Mammary epithelial cell (primary cell): ENCODE measurements at places on chromosomes 7 and 10. TPM values are rescaled to one million over a fixed set of nuclear protein-coding genes. Genes with fewer than 3 reads are reported as not detected.

GRCh38 chr10:3750006-3750816 is 34.8 kb downstream of the KLF6 start:
- DNase-seq = no peak

Gene PWWP2B
- 4.3 TPM for polyA plus RNA-seq

Gene NPFFR1
- 0.01 TPM for polyA plus RNA-seq

DNA sequence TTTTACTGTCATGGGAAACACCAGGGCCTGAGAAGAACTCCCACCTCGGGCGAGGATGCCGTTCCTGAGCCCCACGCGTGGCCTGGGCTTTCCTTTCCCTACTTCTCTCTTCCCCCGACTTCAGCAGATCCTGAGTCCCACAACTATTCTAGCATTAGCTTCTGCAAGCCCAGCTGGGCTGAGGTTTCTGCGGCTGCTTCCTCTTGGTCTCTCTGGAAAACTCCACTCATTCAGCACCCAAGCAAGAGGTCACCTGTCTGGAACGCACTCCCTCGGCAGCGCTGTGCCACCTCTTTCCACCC is 761 bp upstream of the DOCK1 start:
- DNase-seq = no peak

Gene ZNF92
- 1.7 TPM for polyA plus RNA-seq
